Activated T-cell treated with anti-CD3 and anti-CD28 coated beads, Interleukin-2, amount 50 U/mL, for 24 hours (primary cell): ENCODE measurements at places on chromosomes 7 and 10.

DNA sequence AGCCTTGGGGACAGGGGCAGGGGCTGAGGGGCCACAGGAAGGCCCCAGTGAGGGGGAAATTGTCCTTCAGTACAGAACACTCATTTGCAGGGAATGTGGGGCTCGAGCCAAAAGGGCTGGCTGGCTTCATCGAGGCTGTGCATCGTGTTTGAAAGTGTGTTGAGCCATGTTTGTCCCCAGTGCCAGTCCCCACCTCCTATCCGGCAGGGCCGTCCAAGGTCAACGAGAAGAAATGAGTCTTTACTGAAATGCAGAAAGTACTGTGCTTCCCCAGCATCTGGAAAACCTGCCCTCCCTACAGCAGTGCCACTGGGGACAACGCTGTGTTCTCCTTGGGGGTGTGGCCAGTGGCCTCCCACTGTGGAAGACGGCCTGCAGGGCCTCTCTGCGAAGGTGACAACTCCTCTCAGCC lies 214.1 kb downstream of the KLF6 start:
- no peak for DNase-seq

DNA sequence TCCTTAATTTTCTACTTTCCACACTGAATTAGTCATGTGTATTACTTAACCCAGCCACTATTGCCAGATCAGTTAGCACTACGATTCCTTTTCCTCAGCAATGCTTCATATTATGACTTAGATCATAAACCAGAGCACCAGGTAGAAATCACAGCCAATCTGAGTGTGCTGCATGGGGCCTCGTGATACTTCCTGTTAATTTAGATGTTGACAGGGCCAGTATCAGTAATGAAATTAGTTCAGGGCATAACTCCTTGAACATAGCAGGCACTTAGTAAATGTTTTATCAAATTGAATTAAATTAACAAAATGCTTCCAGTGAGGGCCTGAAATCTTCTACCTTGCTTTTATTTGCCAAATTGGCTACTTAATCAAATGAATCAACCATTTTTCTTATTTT lies 169.3 kb upstream of the LRGUK start:
- DNase-seq, result no peak

DNA sequence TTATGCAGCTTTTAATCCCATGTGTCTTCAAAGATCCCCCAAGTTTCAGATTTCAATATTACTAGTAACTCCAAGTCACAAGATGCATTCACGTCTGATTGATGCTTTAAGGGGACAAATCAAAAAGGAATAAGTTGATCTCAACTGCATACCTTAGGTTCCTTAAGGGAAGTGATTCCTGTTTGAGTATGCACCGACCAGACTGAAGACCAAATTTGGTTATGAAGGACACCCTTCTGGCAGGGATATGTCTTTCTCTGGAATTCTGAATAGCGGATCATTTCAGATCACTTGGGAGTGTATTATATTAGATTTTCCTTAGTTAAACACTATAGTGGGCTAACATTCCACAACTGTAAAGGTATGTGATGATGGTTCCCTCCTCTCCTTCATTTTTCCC lies 4.3 kb downstream of the KIF5B start:
- DNase-seq, result no peak

DNA sequence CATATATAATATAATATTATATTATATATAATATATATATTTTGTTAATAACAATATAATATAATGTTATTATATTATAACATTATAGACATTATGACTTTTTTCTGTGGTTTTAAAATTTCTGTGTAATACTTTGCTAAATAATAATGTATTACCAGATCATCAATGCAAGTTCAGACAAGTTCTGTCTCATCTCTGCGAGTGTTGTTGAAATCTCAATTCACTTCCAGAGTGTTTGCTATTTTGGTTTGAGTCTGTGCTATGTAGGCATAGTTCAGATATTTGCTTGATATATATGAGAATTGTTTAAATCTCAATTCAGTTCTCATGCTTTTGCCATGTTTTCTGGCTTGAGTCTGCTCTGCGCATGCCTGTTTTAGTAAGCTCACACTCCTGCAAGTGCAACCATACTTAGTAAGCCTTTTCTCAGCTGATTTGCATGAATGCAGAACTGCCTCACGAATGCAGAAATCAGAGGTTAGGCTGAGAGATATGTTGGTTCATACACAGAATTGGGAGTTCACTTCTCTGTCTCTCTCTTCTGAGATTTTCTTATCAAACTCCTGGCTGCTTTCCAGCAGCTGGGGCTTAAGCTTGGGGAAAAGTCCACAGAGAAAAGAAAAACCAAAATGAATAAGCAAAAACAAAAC lies 830.2 kb upstream of the SORCS1 start:
- DNase-seq, result no peak

GRCh38 chr7:158569858-158570323 lies 17.7 kb downstream of the PTPRN2 start:
- no peak for DNase-seq

DNA sequence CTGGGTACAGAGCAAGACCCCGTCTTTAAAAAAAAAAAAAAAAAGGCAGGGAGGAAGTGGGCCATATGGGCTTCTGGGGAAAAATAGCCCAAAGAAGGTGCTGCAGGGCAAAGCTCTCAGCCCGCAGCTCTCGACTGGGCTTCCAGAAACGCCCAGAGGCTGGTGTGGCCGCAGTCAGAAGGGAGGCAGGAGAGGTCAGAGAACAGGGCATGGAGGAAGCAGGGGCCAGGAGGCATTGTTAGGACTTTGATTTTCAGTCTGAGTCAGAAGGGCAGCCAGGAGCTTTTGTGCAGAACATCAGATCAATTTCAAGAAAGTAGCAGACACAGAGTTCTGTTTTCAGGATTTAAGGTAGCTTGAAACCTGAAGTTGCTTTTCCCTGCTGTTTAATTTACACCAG lies 35.3 kb upstream of the CYTH3 start:
- no peak for DNase-seq

- no peak for DNase-seq
Observed at GRCh38 chr7:98984126-98984525, 105.8 kb downstream of the TRRAP start.

DNA sequence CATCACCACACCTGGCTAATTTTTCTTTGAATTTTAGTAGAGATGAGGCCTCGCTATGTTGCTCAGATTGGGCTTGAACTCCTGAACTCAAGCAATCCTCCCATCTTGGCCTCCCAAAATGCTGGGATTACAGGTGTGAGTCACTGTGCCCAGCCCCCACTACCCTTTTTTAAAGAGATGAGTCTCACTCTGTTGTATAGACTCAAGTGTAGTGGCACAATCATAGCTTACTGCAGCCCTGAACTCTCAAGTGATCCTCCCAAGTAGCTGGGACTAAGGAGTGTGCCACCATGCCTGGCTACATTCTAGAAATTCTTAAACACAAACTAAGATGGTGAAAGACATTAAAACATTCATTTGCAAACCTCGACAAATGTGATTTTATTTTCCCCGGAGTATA lies 12.6 kb downstream of the SYPL1 start:
- DNase-seq, result no peak

DNA sequence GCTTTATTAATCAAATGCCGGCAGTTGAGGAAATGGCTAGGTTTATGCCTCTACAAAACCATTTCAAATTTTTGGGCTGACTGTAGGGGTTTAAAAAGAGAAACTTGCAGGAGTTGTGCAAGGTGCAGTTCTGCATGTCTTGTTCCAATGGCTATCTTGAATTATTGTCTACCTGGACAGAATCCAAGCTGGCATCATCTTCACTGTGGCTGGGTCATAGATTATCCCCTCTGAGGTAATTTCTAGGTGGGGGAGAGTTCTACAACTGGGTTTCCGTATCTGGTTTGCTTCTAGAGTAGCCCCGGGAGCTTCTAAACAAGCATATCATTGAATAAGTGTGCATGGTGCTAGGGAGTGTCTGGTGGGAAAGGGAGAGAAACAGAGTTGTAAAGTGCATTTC lies 16.9 kb downstream of the BET1 start:
- DNase-seq, result no peak

GRCh38 chr10:34646331-34646730 lies 168.8 kb downstream of the PARD3 start:
- no peak for DNase-seq

GRCh38 chr7:24866004-24866615 lies 108.8 kb upstream of the GSDME start:
- peak; percentile 53 for DNase-seq

DNA sequence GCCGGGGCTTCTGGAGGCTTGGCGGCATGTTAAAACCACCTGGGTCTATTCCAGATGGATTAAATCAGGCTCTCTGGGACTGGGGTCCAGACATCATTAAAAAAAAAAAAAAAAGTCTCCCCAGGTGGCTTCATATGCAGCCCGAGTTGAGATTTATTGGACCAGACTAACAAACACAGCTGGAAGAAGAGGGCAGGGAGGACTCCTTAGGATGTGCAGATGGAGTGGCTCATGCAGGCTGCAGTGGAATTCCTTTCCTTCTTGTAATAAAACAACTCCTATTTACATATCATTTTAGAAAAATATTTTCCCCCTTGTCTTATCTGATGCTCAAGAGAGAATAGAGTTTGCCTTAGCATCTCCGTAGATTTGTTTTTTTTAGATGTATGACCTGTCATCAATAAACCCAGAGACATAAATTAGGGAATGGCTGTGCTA lies 238.1 kb downstream of the CAMK1D start:
- no peak for DNase-seq

DNA sequence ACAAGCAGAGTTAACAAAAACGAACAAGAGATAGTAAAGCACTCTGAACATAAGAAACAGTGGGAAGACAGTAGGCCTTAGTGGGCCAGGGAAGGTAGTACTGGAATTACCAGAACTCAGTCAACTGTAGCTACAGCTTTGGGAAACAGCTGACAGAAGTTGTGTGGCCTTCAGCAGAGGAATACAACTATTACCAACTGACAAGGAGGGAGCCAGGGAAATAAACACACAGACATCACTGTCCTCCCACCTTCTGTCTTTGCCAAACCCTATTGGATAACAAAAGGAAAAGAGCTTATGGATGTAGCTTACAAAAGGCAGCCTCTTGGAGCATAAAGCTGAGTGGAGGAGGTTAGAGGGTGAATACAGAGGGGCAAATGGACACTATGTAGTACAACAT lies 15.4 kb downstream of the MICU1 start:
- no peak for DNase-seq

GRCh38 chr7:23864973-23865372 lies 155.0 kb downstream of the STK31 start:
- no peak for DNase-seq

DNA sequence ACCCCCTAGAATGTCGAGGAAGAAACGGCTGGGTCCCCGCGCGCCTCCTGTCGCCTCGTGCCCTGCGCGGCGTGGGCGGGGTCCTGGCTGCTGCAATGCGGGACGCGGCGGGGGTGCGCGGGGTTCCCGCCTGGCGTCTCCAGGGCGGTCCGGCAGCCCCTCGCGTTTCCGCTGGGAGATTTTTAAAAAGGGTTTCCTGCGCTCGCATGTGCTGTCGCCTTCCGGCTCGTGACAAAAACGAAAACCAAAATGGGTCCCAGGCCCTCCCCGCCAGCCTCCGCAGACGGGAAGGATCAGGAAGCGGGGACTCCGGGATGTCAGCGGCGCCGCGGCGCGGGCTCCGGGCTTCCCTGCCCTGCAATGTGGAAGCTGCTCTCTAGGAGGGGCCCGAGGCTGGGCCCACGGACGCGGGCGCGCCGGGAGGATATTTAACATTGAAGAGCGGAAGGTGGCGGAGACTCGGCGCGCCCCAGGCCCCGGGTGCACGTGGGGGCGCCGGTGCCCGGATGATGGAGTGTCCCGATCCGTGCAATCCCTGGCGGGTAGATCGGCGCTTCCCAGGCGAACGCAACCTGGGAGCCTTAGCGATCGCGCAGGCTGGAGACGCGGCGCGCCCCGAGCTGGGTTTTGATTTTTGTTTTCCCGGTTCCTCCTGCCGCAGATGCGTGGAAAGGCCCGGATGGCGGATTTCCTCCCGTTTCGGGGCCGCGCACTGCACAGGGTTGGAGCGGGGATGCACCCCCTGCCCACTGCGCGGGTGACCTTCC lies 1.0 kb downstream of the PFKP start:
- DNase-seq, result peak; percentile 82

DNA sequence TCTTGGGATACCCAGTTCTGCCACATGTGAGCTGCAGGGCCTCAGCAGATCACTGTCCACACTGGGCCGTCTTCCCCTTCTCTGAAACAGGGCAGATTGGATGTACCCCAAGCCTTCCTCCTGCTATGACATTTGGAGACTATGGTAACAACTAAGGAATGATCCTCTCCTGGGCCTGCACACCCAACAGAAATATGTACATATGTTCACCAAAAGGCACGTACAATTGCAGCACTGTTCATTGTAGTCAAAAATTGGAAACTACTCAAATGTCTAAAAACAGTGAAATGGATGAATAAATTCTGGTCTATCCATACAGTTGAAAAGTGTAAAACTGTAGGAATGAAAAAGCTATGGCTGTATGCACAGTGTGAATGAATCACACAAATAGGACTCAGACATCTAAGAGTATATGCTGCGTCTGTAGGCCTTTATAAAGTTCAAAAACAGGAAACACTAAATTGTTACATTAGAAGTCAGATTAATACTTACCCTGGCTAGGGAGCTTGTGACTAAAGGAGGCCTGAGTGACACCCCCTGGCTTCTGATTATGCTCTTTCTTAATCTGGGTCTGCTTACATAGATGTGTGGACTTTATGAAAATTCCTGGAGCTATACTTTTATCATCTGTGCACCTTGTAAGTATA lies 16.1 kb upstream of the XPNPEP1 start:
- no peak for DNase-seq

DNA sequence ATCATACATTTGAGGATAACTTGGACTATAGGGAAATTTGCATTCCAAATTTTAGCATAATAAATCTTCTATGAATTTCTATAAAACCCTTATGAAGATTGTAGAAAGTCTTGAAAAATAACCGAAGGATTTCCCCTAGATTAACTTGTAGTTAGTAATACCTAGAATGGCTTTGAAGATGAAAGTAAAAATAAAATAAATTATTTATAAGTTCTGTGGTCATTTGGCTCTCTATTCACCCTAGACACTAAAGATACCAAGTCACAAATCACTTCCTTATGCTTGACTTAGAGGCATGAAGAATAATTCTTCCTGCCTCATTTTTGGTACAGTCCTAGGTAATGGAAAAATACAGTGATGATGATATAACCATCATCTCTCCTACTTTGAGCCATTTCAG lies 79.3 kb downstream of the CSTF2T start:
- DNase-seq, result no peak

DNA sequence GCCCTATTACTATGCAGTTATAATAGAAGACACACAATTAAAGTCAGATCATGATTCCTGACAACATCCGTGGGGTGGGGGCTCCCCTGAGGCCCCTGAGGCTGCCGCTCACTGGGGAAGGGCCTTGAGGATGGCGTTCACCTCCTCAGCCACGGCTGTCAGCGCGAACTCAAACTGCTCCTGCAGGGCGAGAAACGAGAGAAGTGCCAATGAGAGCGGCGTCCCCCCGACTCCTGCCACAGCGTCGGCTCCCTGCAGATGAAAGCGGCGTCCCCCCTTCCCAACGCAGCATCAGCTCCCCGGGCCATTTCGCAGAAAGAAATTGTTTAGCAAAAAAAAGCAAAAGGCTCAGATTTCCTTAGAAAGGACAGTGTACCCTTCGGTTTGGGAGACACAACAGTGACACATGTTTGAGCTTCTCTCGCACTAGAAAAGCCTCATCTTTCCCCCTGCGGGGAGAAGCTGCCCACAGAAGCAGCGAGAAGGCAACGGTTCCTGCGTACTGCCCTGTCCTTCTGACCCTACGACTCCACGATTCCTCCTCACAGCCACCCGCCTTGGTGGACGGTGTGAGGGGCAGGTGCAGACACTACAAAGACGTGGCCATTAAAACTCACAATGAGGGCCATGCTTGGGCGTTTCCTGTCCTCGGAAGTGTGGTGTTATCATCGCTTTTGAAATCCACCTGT lies 203.9 kb downstream of the DNAJB6 start:
- DNase-seq, result no peak
